ENCODE measurements at places on chromosomes 7 and 10.

DNA sequence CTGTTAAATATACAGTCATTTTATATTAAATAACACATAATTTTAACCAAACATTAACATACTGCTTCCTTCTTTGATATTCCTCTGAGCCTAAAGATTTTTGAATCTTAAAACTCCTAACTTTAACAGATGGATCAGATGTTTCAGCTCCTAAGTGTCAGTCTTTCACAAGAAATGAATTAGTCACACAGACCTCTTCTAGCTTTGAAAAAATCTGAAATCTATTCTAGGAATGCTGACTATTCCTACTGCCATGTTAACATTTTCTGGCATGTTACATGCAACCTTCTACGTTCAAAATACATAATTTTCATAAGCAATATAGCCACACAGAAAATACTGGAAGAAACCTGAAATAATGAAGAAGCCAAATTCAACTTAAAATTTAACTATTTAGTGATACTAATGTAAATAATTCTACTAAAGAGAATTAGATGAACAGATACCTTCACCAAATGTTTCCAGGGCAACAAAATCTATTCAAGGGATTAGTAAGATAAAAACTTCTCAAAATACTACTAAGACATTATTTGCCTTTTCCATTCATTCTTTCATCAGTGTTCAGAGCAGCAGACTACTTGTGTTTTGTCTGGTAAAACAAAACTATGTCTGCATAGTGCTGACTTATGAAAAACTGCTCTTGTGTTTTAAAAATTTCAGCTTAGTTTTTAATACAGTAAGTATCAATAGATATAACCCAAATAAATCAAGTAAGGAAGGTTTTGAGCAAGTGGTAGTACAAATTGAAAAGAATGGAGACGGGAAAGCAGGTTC, 9.2 kb downstream of the JMJD1C start:
- DNase-seq = no peak

DNA sequence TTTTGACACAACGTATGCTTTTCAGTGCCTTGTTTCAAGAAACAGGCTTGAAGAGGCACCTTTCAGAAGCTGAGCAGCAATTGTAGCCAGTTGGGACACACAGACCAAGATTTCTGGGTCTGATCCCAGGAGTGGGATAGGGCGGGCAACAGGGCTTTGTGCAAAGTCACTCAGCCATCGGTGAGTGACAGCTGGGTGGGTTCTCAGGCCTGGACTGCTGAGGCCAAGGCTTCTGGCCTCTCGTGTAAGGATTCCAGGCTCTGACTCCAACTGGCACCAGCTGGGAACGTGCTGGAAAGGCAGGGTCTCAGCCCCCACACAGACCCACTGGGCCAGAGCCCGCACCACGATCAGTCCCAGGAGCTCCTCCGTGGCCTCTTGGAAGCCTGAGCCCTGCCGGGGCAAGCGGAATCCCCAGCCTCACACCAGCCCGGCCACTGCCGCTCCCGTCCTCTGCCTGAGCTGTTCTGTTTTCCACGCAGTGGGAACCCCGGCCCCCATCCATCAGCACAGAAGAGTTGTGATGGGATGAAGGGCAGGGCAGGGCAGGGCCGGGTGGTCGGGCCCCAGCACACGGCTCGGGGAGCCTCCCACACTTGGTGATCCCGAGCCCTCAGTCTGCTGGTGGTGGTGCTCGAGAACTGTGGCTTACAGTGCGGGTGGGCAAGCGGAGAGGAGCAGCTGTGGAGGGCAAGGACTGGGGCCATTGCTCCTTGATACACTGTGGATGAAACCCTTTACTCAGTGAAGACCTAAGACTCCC, 46.8 kb downstream of the VIPR2 start:
- no peak for DNase-seq

GRCh38 chr10:44801383-44802327, 109.5 kb upstream of the TMEM72 start:
- DNase-seq = peak; percentile 20

DNA sequence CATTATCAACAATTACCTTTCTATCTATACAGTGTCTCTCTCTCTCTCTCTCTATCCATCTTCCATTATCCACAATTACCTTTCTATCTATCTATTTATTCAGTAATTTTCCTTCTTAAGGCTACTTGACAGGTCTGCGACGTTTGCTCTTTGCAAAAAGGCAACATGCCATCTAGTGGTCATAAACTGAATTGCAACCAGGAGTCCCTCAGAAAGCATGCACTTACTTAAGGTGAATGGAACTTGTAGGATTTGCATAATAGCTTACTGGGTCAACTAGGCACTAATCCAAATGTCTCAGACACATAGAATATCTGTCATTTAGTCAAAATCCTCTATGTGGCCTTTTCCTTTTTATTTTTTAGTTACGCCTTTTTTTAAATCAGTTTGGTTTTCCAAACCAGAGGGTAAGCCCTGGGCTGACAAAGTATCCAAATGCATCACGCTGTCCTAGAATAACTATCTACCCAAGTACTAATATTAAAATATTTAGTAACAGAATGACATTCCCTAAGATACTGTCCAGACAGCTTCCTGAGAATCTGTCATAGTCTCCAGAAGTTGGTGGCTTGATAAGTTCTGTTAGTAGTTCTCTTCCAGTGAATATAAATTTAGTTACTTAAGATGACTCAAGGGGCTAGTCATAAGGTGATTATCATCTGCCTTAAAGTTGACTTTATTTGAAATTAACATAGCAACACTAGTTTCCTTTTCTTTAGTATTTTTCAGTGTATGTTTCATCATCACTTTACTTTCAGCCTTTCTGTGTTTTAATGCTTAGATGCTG, 208.3 kb downstream of the PPP1R3A start:
- no peak for DNase-seq

- DNase-seq = no peak
Measured at GRCh38 chr7:108086962-108087361, 43.2 kb downstream of the LAMB4 start.

All from nucleus accumbens (tissue), 56 donors.